Neural crest cell (in vitro differentiated cells): ENCODE measurements at places on chromosomes 2 and 18.

DNA sequence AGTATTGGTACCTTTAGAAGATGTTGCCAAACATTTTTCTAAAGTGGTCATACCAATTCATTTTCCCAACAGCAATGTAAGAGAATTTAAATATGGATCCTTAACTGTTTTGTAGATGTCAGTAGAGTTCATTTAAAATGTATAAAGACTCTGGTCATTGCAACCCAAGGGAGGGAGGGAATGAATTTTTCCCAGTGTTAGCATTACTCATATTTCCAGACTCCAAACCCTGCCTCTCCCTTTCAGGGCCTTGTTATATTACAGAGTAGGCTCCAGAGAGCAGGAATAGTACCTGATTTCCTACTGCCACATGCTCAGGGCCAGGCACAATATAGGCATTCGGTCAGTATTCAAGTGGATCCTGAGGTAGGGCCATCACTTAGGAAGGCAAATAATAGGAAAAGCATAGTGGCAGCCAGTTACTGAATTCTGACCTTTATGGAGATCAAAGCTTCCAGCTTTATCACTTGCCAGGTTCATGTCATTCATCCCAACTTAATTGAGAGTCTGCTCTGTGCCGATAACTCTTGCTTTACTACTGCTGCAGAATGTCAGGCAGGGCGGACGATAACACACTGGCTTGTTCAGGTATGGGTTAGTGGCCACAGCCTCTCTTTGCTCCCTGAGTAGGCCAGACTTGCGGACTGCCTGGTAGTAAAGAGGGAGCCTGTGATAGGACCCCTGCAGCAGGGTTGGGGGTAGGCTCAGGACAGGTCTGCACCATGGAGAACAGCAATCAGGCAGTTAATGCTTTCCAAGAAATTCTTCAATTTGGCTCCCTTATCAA is 75.3 kb downstream of the OSBPL6 start:
- no peak for DNase-seq

DNA sequence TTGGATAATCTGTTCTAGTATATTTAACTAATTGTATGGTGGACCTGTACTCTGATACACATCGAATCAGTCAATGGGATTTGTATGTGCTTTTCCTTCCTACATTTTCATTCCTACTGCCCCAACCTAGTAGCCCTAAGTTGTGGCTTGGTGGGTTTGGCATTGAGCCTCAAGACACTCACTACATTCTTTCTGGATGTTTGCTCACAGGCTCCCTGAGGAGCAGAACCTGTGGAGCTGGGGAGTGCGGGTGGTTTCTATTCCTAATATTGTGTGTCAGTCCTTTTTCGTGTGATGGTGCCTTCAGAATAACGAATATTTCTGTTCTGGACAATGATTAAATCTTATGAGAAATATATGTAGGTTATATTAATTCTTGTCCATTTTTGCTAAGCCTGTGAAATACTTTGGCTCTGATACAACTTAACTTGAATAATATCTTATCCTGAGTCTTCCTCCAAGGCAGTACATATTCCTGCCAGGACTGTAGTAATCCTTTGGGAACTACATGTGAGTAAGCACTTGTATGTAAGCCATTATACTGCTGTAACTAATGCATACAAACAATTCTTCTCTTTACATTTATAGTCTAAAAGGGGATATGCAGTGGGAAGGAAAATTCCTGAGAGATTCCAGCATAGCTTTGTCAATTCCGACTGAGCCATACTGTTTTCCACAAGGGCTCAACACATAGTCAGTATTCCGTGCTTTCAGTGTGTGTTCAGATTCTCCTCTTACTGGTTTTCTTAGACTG is 150.6 kb downstream of the AGPS start:
- no peak for DNase-seq

DNA sequence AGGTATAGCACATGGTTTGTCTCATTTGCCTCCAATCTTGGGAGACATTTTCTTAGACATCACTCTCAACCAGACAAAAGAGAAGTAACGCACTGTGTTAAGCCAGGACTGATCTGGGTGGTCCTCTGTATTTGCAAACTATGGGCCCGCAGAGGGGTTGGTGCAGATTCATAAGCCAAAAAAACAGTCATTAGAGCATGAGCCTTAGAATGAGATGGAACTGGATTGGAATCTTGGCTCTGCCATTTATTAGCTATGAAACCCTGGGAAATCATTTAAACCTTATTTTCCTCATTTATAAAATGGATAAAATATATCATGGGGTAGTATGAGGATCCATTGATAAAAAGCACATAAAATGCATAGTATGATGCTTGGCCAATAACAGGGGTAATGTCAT is 213.5 kb upstream of the APCDD1 start:
- DNase-seq, result no peak

GRCh38 chr2:5433855-5434254 is 258.3 kb upstream of the SOX11 start:
- DNase-seq, result no peak

DNA sequence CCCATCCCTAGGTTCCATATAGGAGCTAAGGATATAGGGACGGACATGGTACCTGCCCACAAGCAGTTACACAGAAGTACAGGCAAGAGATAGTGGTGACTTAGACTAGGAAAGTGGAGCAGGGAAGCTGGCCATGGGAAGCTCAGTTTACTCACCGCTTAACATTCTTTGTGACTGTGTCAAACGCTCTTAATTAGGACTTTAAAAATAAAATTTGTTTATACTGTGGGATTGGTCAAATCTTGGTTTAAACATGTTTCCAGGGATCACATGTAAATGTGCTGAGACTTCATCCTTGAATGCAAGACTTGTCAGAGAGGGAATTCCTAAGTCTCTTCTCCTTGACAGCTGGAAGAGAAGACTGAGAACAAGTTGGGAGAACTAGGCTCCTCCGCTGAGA is 107.3 kb downstream of the MTCL1 start:
- DNase-seq, result no peak

- no peak for DNase-seq
These were observed 42.9 kb upstream of the ASB1 start for GRCh38 chr2:238383743-238384380.

DNA sequence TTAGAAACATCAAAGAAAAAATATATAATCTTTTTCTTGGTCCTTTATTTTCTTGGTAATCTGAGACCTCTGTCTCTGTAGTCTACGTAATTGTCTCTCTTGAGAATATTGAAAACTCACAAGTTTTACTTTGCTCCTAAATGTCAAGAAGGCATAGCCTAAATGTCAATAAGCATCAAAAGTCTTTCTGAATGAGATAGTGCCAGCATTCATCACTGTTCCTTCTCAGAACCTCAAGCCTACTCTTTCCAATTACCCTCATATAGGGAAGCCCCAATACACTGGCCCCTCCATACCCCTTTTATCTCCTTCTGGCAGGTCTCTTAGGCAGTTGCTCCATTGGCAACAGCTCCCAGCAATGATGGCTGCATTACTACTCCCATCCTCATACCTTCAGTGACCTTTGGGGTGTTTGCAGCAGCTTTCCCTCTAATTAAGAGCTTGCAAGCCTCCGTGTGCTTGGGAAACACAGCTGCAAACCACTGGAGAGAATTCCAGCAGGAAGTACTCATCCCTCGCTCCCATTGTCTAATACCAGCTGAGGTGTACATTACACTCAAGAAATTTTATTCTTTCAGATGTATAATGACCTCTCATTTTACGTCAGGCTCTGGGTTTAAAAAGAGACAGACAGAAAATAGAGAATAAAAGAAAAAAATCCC is 95.8 kb downstream of the KYNU start:
- no peak for DNase-seq

GRCh38 chr2:140891614-140892212 is 1239.1 kb downstream of the LRP1B start:
- no peak for DNase-seq

- DNase-seq, result no peak
These were observed 633.8 kb upstream of the ZNF804A start for GRCh38 chr2:183964565-183964964.

GRCh38 chr2:128769457-128770142 is 450.9 kb upstream of the HS6ST1 start:
- DNase-seq, result no peak

- no peak for DNase-seq
These were observed 184.9 kb downstream of the AFF3 start for GRCh38 chr2:99957332-99958133.

GRCh38 chr2:16066261-16067036 is 126.1 kb downstream of the MYCN start:
- DNase-seq, result no peak

DNA sequence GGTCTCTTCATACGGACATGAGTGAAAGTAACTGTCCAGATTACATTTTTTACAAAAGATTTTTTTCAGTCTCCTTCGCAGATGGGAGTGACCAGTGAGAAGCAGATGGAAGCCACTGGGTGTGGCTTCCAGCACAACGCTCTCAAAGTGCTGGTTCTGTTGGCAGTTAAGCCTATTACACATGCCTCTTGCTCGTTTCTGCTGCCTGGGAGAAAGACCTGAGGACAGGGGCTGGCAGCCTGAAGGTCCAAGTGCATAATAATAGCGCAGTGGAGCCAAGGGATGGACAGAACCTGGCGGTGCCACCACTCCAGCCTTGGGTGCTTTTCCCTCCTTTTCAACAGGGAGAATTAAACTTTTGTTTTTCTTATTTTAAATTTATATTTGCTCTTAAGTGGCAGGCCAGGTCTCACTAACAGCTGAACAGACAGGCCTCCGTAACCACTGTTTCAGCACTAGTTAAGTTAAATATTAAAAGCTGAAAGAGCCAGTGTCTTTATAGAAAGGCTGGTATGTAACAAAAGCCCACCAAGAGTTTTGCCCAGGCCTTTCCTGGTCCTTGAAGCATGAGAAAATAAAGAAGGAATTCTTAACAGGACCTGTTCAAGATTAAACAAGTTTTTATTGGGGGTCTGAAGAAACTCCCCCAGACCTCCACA is 1.2 kb upstream of the SKA1 start:
- DNase-seq, result no peak

DNA sequence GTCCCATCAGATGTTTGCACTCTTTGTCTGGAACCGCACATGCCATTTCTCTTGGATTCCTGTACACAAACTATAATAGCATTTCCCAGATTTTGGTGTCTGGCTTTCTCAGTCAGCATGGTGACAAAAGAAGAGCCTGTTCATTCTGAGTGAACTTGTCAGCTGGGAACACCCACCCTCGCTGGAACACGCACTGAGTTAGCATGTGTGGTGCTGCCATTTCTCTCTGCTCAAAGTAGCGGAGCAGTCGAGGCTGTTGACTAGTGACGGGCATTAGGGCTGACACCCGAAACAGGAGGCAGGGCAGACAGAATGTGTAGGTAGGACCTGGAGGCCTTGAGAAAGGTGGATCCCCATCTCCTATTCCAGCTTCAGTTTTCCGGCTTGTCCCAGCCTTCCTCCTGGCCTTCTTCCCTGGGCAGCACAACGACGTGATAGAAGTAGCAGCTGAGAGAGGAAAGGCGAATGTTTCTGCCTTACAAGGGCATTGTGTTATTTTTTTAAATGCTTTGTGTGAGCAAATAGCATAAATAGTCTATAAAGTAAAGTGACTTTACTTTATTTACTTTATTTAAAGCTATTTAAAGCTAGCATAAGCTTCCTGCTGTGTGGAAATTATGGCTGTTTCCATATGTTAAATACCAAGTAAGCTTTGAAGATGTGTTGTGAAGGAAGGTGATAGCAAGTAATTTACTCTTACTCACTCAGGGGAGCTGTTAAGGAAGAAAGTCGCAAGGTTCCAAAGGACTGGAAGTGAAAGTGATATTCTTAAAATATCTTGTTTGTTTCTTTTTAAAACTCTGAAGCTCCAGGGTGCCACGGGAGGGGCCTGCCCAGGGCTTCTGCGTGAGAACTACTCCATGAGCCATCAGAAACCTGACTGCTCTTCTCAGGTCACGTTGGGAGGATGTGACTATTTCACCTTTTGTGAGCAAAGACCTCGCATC is 272.6 kb downstream of the NEDD4L start:
- no peak for DNase-seq

- DNase-seq, result no peak
These were observed 22.2 kb downstream of the SPAG16 start for GRCh38 chr2:213306316-213306942.

GRCh38 chr2:105739944-105740530 is 4.7 kb upstream of the NCK2 start:
- no peak for DNase-seq

DNA sequence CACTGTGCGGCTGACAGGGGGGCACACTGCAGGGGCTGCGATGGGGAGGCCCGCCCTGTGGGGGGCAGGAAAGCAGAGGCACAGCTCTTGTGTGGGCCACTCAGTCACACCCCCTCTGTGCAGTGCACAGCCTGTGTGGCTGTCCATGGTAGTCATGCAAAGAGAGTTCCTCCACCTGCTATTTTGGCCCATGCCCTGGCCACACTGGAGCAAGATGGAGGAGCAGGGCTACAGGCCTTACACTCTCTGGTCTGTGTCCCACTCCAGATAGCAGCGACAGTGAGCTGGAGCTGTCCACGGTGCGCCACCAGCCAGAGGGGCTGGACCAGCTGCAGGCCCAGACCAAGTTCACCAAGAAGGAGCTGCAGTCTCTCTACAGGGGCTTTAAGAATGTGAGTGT is 28.5 kb upstream of the FAHD2A start:
- no peak for DNase-seq

DNA sequence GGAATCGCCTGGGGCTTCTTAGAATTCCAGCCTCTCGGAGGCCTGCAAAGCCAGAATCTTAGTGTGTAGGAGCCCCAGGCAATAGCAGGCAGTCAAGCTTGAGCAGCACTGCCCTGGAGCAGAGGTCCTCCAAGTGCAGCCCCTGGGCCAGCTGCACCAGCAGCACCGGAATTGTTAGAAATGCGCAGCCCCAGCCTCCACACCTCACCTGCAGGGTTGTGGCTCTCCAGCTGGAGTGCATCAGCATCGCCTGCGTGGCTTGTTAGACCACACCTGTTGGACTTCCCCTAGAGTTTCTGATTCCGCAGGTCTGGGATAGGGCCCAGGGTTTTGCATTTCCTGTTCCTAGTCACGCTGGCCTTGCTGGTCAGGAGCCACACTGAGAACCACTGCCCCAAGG is 100.3 kb downstream of the ASAP2 start:
- no peak for DNase-seq

DNA sequence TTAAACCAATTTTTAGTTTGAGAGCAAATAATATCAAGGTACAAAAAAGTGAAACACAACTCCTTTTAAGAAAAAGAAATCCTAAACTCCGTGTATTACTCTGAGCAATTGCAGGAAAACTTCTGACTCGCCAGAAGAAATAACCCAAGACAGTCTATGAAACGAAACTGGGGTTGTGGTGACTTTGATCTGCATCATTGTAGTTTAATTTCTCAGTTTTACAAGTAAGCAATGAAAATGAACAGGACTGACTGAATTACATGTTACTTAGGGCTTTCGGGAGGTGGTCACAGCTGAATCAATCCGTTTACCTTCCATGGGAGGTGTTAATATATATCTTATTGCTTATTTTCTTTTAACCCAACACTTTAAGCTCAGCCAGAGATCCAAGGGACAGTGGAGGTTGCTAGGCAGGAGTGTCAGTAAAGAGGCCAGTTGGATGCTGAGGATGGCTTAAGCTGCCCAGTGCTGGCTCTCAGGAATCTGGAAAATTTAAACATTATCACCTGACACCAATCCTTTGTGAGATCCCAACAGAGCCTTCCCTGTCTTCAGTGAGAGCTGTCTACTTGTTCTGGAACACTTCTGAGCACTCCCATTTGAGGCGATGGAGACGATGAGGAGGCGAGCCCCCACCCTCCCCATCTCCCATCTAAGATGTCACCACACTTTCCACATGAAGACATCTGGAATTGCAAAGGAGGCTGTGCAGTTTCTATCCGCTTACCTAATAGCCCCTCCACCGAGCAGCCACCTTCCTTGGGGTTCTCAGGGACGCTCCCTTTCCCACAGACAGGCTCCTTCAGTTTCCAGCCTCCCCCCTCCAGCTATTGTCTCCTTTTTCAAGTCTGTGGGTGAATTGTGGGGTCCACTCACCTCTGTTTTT is 3.6 kb upstream of the RAB31 start:
- no peak for DNase-seq

- no peak for DNase-seq
These were observed 207.2 kb downstream of the SLC8A1 start for GRCh38 chr2:40244675-40245074.
